Right renal pelvis (tissue), 4 donors: ENCODE measurements at places on chromosomes 1 and 21.

DNA sequence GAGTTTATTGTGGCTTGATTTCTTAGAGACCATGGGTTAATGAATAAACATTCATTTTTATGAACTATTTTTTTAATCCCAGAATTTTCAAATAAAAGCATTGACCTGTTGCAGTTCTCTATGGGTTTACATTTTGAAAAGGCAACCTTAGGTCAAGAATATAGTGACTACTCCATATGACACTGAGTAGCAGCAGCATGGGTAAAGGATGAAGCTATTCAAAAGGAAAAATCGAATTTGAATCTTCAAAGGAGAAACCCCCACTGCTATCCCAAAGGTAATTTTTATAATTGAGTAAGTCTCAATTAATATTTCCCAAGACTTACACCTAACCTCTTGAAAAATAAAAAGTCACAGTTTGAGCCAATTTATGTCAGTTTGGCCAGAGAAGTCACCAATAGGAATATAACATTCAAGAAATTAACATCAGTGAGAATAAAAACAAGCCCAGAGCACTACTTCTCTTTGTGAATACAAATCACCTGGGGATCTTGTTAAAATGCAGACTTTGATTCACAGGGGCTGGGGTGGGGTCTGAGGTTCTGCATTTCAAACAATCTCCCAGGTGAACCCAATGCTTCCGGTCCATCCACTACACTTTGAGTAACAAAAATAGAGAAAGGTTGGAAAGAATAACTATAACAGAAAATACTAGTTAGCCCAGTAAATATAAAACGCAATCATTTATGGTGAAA is 39.8 kb downstream of the USP1 start:
- no peak for DNase-seq

- no peak for DNase-seq
These were observed 202.7 kb downstream of the BACH1 start for GRCh38 chr21:29501451-29501850.

DNA sequence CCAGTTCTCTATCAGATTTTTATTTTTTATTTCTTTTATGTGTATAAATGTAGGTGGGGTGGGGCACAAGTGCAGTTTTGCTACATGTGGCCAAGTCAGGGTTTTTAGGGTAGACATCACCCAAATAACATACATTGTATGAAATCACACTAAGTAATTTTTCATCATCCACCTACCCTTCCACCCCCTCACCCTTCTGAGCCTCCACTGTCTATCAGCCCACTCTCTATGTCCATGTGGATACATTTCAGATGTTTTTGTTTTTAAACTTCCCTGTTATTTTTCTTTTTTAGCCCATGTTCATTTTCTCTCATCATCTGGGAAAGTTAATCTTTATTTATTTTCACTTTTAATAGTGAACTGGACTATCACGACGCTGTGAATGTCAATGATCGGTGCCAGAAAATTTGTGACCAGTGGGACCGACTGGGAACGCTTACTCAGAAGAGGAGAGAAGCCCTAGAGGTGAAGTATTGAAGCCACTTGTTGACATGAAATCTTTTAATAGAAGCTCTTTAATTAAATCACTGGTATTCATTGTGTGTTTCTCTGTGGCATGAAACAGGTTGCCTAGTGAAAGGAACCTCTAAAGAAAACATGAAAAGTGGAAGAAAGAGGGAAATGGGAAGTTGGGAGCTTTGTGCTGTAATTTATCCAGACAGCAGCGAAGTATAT is 47.6 kb upstream of the MTR start:
- no peak for DNase-seq

DNA sequence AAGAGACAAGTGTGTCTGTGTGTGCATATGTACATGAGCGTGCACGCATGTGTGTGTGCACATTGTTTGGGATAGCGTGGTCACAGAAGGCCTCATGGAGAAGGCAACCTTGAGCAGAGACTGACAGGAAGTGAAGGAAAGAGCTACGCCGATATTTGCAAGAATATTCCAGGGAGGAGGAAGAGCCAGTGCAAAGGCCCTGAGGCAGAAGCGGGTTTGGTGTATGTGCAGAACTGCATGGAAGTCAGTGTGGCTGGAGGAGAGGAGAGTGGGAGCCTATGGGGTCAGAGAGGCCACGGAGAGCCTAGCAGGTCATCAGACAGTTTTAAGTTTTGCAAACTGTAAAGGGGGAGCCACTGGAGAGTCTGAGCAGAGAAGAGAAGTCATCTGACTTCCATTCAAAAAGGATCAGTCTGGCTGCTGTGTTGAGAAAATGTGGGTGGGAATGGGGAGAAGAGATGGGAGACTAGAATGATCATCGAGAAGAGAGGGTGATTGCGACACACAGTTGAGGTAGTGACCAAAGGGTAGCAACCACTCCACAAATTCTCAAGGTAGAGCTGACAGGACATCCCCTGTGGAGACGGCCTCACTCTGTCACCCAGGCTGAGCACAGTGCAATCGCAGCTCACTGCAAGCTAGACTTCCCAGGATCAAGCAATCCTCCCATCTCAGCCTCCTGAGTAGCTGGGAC is 3.9 kb downstream of the CELA2B start:
- DNase-seq, result no peak

- DNase-seq, result no peak
These were observed 269.5 kb downstream of the GRIK3 start for GRCh38 chr1:36764798-36765197.
